Mammary epithelial cell (primary cell): ENCODE measurements at places on chromosomes 6 and 20.

DNA sequence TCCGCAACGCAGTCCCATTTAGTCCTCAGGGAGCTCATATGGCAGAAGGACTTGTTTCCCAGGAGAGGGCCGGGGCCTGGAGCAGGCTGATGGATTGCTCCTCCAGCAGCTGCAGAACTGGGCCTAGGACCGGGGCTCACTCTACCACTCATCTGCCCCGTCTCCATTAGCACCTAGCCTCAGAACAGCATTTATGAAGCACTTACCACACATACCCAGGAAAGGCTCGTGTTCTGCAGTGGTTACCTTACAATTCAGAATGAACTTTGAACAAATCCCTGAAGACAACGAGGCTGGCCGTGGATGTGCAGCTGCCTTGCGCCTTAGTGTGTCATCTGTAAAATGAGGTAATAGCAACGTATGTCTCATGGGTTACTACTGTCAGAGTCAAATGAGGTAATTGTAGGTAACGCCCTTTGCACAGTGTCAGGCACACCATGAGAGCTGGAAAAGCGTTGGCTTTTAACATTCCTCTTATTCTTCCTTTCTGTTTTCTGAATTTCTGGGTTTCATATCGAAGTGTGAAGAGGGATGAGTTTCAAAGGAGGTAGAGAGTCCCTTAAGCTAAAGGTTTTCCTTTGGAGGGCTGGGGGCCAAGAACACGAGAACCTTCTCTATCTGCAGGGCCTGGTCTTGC is 46.3 kb upstream of the CD93 start:
- DNase-seq, result no peak

DNA sequence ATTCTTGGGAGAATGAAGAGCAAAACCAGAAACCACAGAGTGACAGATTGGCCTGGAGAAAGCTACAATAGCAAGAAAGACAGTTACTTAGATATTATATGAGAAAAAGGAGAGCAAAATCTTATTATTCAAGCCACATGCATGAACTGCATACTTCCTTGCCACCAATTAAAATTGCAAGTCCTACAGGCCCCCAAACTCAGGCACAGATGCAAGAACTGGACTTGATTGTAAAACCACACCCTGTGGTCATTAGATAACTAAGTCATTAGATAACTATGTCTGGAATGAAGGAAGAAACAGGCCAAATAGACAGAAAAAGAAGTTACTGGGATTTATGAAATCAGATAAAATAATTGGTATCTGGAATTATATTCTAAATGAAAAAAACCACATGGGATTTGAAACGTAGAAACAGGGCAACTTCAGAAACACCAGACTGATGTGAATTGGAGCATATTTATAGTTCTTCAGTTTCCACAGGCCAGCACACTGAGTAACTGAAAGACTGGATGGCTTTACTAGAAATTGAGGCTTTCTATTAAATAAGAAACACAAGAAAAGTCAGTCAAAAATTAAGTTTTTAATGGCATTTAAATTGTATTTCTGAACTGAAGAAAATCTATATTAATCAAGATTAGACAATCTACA is 49.4 kb upstream of the CARMIL1 start:
- peak; percentile 34 for DNase-seq

DNA sequence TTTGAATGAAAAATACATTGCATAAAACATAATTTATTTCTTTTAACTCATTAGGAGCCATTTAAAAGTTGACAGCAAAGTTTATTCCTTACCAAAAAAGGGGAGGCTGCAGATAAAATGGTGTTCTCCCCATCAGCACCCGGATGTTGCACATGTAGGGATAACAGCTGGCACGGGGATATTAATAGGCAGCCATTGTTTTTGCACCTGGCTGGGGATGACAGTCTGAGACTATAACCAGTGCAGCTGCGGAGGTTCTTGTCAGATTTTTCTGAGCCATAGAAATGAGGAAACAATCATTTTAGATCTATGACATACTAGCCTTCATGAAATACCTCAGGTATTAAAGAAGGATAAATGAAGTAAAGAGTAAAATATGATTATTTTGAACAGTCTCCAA is 20.1 kb upstream of the HECA start:
- DNase-seq, result no peak

GRCh38 chr6:126069449-126069848 is 83.1 kb downstream of the TRMT11 start:
- no peak for DNase-seq

DNA sequence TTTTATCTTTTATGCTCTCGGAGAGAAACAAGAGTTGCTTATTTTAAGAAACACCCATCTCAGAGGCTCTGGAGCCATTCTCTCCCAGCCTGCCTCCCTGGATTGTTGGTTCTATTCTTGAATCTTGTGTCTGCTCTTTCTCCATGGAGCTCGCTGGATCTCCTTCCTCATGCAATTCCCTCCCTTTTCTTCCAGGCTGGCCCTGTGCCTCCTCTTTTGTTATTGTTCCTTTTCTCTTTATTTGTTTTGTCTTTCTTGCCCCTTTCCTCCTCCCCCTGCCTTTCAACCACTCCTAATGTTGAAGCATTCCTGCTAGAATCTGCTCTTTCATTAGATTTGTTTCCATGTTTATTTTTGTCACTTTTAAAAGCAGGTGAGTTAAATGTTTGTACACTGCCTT is 76.5 kb downstream of the STMND1 start:
- no peak for DNase-seq

DNA sequence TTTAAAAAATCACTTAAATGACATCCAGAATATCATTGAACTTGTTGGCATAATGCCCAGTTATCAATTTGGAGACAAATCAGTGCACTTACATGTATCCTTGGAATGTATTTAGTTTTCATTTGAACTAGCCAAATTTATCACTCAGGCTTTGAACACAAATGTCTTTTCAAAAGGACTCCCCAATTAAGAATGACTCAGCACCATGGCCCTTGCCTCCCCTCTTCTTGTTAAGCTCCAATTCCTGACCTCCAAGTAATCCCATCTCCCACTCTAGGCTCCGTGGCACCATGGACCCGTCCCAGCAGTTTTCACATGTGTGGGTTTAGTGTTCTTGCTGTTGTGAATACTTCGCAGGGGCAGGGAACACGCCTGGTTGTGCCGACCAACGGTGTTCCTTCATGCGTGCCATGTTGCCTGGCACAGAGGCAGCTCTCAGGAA is 2.7 kb downstream of the AKAP12 start:
- DNase-seq, result no peak
